NCI-H345 (cell line): ENCODE measurements at places on chromosomes 2 and 18.

DNA sequence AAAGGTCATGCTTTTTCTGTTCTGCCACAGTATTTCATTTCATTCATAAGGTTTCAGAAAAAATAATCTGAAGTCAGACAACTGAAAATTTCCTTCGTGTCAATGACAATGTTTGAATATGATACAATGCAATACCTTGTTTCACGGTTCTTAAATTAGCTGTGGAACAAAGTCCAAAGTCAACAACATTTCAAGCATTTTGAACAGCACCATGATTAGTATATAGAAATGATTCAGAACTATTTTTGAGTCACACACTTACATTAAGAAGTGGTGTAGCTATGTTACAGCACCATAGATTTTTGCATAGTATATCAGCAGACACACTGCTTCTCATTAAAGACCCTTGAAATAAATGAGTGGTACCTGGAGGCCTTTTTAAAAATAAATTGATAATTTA is 178.3 kb upstream of the DSEL start:
- DNase-seq: no peak

DNA sequence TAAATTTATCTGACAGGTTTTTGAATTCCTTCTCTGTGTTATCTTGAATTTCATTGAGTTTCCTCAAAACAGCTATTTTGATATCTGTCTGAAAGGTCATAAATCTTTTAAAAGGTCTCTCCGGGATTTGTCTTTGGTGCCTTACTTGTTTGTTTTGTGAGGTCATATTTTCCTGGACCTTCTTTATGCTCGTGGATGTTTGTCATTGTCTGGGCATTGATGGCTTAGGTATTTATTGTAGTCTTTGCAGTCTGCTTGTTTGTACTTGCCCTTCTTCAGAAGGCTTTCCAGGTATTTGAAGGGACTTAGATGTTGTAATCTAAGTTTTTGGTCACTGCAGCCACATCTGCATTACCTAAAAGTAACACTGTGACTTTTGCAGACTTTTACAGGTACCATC is 355.2 kb downstream of the PARD3B start:
- DNase-seq: no peak

DNA sequence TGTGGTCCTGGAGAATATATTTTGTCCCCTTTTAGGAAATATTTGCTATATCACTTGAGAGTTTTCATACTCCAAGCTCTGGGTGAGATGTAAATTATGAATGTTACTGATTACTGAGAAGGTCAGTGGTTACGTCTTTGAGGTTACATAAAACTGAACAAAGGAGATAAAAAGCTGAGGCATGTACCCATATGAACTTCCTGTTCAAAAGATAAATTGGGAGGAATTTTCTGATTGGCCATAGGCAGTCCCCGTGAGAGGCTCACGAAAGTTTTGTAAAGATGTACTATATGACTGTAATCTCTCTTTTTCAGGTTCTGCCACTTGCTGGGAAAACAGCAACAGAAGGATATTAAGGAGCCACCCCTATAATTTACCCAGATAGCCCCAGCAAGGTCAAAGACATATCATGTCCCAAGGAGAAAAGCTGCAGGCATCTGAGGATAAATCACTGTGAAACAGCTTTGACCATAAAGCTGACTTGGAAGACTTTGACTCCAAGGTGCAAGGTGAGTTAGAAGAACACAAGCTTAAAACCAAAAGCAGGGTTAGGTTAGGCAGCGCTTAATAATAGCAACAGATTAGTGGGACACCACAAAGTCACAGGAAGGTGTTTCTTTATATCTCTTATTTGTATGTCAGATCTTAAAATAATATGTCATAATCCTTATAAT is 90.4 kb downstream of the OSBPL6 start:
- no peak for DNase-seq

GRCh38 chr2:48541666-48542389 is 11.9 kb downstream of the STON1 start:
- DNase-seq: no peak

GRCh38 chr2:37775908-37776250 is 104.4 kb upstream of the CDC42EP3 start:
- DNase-seq: no peak

GRCh38 chr2:232216028-232216427 is 162.5 kb upstream of the ALPP start:
- DNase-seq: no peak

GRCh38 chr18:22241921-22242361 is 72.6 kb downstream of the GATA6 start:
- DNase-seq: no peak

DNA sequence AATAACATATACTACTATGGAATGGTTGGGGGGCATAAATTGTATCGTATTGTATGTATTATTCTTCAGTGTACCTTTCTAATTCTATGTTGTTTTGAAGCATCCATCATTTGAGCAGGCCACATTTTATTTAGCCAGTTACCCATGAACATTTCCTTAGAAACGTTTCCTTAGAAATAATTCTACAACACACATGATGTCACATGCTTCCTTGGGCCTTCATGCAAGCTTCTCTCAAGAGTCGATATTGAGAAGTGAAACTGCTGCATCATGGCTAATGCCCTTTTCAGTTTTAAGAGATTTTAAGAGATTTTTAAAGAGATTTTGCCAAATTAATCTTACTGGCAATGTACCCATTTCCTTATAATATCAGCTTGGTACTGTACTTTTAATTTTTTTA is 63.9 kb downstream of the ALPK2 start:
- DNase-seq: no peak

GRCh38 chr2:45173513-45173912 is 164.3 kb upstream of the SIX2 start:
- DNase-seq: no peak

DNA sequence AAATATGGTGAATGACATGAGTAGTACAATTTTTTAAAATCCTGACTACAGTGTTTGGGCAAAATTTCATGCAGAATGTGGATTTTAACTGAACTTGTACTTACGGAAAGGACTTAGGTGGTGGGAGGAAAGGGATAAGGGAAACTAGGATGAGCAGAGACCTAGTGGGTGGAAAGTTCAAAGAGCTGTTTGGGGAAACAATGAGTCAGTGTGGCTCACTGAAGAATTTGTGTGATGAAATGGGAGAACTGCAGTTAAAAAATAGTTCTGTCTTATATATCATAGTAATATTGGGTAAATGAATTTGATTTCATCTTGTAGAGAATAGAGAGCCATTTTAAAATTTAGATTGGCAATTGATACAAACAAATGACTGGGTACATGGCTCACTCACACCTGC is 220.1 kb upstream of the CTAGE1 start:
- no peak for DNase-seq

GRCh38 chr2:112709703-112710102 is 11.1 kb upstream of the NT5DC4 start:
- DNase-seq: no peak
